Umbilical cord (tissue), 2 donors: ENCODE measurements at places on chromosomes 2 and 18. TPM values are rescaled to one million over a fixed set of nuclear protein-coding genes. Genes with fewer than 3 reads are reported as not detected.

DNA sequence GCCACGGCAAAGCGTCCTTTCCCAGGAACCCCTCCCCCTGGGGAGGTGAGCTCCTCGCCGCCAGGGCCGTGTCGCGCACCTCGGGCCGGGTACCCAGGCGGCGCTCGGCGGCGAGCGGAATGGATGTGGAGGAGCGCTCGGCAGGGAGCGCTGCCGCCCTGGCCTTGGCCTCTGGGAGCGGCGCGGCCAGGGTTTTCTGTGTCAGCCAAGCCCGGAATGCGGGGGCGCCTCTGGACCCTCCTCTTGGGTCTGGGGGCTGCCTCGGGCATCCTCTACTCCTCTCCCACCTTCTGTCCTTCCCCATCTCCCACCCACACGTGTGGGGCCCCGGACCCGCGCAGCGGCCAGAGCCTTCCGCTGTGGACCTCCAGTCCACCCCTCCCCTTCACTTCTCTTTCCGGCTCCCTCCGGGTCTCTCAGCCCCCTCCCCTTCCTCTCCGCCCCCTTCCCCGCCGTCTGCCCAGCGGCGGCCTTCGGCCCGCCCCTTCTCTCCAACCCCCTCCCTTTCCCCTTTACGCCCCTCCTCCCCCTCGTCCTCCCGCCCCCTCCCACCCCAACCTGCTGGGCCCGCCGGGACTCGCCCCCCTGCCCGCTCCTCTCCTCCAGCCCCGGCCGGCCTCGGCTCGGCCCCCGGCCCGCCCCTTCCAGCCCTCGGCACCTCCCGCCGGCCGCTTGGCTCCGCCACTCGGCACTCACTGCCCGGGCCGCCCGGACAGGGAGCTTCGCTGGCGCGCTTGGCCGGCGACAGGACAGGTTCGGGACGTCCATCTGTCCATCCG lies at the start of gene MERTK:
TSS of gene MERTK (plus strand) at position 684 of the 779 bp plus-strand sequence. CDS start 129 bp downstream, outside the sequence.
- DNase-seq = peak; percentile 94

PRSS56 gene
- not detected for total RNA-seq

DNA sequence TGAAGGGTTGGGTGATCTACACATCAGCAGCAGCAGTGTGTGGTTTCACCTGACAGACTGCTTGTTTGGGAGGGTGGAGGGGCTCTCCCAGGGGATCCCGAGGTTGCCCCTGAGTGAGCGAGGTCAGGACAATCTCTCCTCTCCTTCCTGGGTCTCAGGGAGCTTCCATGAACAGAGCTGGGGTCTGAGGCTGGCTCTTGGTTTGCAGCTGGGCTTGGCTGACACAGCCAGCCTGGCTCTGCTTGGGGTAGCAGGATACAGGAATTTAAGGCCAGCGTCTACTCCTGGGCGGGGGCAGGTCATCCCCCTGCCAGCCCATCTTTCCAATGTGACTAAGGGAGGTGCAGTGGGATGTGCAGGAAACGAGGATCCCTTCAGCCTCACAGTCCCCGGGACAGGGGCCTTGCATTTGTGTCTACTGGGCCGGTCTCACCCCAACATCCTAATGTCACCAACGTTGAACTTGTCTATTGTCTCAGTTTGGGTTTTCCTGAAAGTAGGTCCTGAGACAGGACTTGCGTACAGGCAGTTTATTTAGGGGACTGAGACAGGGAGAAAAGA lies 262.6 kb upstream of the HDAC4 start:
- DNase-seq = no peak

DNA sequence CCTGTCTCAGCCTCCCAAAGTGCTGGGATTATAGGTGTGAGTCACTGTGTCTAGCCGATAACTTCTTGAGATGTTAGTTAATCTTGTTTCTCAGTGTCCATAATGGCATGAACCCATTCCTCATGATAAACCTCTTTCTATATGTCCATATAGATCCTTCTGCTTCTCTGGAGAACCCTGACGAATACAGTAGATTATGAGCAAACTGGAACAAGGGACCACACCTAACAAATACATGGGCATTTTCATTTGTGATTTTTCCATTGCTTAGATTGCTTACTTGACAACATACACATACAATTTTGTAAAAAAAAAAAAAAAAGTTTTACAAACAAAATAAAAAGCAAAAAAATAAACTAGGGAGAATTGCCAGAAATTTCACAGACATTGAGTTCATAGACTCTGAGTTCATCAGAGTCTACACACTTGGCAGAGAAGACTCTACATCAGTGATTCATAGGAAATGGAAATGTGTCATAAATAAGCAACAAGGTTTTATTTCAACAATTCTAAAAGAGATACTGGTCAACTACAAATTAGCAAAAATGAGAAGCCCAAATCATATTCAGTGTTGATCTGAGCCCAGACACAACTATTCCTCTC lies 96.7 kb downstream of the GALR1 start:
- DNase-seq = no peak

DNA sequence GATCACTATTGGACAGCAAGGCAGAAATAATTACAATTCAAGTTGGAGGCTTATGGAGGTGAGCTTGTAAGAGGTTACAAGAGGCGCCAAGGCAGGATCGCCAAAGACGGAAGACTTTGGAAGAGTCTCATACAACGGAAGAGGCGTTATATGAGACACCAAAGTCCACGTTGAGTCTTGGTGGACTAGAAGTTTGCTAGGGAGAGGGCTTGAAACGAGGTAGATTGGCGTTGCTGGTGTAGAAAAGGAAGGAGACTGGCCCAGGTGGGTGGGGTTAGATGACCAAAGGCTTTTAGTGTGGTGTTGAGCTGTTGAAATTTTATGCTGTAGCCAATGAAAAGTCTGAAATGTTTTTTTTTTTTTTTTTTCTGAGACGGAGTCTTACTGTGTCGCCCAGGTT lies 1.4 kb downstream of the MSH2 start:
- DNase-seq = no peak

GRCh38 chr2:155384555-155385123 lies 686.1 kb downstream of the KCNJ3 start:
- no peak for DNase-seq

CASP8 gene
- 41.2 TPM for total RNA-seq

DNA sequence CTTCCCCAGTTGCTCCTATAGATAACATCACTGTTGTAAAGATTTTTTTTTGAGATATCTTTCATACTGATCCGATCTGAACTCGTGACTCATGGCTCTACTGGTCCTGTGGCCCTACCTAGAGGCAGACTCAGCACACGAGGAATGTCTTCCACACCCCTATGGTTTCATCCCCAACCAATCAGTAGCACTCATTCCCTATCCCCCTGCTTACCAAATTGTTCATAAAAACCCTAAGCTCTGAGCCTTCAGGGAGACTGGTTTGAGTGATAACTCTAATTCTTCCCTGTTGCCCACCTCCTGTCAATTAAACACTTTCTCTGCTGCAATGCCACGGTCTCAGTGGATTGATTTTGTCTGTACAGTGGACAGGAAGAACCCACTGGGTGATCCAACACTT lies 4.2 kb upstream of the SAP130 start:
- no peak for DNase-seq

GRCh38 chr2:166067229-166067628 lies 60.6 kb downstream of the SCN1A start:
- DNase-seq = no peak

DNA sequence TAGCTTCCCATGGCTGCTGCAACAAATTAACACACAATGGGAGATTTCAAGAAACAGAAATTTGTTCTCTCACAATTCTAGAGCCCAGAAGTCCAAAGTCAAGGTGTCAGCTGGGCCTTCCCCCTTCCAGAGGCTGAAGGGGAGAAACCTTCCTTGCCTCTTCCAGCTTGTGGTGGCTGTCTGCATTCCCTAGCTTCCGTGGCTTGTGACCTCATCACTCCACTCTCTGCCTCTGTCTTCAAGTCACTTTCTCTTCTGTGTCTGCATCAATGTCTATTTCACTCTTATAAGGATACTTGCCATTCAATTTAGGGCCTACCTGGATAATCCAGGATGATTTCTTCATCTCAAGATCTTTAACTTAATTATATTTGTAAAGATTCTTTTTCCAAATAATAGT lies 16.8 kb upstream of the SRBD1 start:
- DNase-seq = no peak

COL3A1 gene
- 35,960 TPM for total RNA-seq

FOXD4L1 gene
- 0.96 TPM for total RNA-seq

DNA sequence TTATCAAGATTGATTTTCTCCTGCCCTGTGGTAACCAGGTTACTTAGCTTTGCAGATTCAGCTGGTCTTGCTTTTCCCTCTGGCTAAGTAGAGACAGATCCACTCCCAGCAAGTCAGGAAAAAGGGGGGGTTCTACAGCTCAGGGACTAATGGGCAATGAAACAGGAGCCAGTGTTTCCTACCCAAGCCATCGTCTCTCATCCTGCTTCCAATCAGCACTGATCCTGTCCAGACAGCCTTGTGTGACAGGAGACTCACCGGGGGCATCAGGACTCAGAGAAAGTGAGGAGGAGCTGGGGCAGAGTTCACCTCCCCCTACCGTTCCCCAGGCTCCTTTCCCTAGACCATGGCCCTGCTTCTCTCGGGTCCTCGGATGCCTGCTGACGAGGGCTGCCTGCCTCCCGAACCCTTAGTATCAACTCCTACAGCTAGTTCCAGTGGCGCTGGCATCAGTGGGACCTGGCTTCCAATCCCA lies 307.6 kb downstream of the ALK start:
- DNase-seq = no peak

DNA sequence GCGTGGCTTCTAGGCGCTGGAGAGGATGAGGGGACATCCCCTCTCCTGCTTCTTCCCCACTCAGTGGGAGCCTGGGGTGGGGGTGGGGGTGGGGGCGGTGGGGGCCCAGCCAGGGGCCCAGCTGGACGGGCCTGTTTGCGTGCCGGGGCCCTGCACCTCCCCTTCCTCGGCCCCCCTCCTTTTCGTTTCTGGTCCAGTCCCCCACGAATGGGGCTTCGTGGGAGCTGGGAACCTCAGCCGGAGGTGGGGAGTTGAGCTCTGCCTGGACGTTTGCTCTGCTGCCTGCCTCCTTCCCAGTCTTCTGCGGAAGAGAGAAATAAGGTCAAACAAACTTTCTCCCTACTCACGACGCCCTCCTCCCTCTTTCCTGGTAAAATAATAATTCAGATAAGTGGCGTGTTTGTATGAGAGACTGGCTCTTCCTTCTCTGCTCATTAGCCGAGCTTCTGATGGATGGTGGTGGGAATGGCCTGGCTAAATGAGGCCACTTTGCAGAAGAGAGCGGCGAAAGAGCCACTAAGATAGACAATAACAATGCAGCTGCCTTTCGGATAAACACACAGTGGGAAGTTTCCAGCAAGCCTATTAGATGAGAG lies 782 bp downstream of the MTA3 start:
- DNase-seq = peak; percentile 67

DNA sequence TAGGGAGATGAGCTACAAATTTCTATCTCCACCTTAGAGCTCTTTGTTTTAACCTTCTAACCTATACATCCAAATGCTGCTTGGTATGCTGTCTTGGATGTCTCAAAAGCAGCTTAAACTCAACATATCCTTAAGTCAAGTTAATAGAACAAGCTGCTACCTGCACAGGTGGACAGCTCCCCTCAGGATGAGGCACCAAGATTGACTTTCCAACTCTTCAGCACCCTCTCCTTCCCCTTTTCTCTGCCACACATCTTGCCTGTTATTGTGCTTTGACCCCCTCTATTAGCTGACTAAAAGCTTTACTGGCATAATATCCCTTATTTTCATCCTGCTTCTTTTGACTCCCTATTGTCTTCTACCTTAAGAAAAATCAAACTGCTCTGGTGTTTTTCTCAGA lies 448.1 kb upstream of the MEX3C start:
- DNase-seq = no peak

DNA sequence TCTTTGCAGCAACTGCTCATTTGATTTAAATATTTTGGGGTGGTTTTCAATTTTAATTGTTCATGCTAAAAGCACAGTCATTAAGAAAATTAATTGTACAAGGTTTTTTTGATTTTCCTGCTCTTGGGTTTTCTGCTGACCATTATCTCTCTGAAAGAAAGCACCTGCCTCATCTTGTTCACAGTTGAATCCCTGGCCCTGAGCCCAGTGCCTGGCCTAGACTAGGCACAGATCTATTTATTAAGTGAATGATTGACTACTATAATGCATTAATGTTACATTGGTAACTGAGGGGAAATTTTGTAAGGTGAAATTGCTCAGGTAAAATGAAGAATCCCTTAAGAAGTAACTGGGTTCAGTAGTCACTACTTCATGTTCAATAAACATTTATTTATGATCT lies 22.0 kb downstream of the IL1RL2 start:
- no peak for DNase-seq

DNA sequence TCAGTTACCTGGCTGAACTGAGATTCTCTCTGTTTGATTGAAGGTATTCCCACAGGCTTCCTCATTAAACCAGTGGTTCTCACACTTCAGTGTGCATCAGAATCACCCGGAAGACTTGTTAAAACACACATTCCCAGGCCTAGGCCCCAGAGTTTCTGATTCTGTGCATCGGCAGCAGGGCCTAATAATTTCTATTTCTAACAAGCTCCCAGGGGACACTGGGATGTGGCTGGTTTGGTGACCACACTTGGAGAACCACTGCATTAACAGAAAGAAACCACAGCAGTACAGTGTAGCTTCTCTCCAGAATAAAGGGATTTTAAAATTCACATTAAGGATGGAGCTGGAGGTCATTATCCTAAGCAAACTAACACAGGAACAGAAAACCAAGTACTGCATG lies 6.5 kb downstream of the MRO start:
- DNase-seq = no peak

ACTG2 gene
- total RNA-seq = 896 TPM

GRCh38 chr18:7164323-7165004 lies 46.9 kb upstream of the LAMA1 start:
- peak; percentile 41 for DNase-seq

GALNT14 gene
- 5.1 TPM for total RNA-seq

HTR2B gene
- total RNA-seq = 1.2 TPM

DNA sequence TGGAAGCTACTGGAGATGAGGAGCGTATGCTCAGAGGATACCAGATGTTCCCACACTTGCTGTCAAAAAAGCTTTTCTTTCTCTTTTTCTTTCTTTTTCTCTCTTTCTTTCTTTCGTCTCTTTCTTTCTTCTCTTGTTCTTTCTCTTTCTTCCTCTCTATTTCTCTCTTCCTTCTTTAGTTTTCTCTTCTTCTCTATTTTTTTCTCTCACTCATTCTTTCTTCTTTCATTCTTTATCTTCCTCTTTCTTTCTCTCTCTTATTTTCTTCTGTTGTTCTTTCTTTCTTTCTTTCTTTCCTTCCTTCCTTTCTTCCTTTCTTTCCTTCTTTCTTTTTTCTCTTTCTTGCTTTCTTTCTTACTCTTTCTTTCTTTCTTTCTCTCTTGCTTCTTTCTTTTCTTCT lies 457.6 kb downstream of the CMPK2 start:
- DNase-seq = no peak

CXCR1 gene
- total RNA-seq = 2.9 TPM
